ENCODE measurements at places on chromosomes 1 and 21. TPM values are rescaled to one million over a fixed set of nuclear protein-coding genes. Genes with fewer than 3 reads are reported as not detected.

GRCh38 chr21:41623945-41624344 lies 116.0 kb upstream of the TMPRSS2 start:
- H3K4me1 ChIP-seq: no peaks in the 10 kb centered on the region
- no peak overlapping the region for H3K27ac ChIP-seq
- H3K4me3 ChIP-seq: no peak overlapping the region
- no peaks in the 10 kb centered on the region for H3K36me3 ChIP-seq
- no peaks in the 10 kb centered on the region for H3K27me3 ChIP-seq

DNA sequence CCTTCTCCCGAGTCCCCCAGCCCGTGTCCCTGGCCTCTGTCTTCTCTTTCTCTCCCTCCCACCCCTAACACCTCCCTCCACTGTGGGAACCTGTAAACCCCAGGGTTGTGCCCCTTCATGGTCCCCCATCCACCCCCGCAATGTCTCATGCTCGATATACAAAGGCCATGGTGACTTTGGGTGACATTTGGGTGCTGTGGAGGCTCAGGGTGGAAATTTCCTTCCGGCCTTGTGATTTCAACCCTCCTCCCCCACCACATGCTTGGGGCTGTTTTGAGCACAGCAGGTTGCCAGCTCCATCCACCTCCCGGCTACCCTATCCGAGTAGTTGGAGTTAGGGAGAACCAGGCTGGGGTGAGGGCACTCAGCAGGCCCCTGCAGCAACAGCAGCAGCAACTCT lies 25.7 kb upstream of the VPS13D start:
- H3K4me3 ChIP-seq: no peak overlapping the region
- H3K36me3 ChIP-seq: peaks cover 23% of the 10 kb centered on the region
- no peaks in the 10 kb centered on the region for H3K4me1 ChIP-seq
- DNase-seq: no peak

The COL11A1 gene
- 0.62 TPM for total RNA-seq

The AQP10 gene
- not detected for total RNA-seq

The CRYBG2 gene
- 0.56 TPM for total RNA-seq

The TSPEAR gene
- not detected for total RNA-seq

The VSIG8 gene
- not detected for total RNA-seq
